ENCODE measurements at places on chromosomes 16 and 17. TPM values are rescaled to one million over a fixed set of nuclear protein-coding genes. Genes with fewer than 3 reads are reported as not detected.

The CES2 gene
- total RNA-seq = 62.7 TPM

The PNMT gene
- 1.2 TPM for total RNA-seq

The ARHGDIG gene
- not detected for total RNA-seq

The PRAC1 gene
- not detected for total RNA-seq

The ZNF319 gene
- total RNA-seq = 20.2 TPM

The MSRB1 gene
- 10.0 TPM for total RNA-seq

The DYNLRB2 gene
- 2.0 TPM for total RNA-seq

DNA sequence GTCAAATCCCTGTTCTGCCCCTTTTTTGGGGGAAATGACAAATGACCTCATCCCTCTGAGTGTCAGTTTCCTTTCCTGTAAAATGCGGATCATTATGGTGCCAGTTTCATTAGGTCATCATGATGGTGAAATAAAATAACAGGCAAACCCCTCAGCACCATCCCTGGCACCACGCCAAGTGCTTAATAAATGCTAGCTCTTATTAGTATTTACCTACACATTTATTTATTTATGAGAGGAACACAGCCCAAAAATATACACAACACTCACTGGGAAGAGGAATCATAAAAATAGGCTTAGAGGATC, 28.6 kb upstream of the GPRC5B start:
- DNase-seq = no peak

DNA sequence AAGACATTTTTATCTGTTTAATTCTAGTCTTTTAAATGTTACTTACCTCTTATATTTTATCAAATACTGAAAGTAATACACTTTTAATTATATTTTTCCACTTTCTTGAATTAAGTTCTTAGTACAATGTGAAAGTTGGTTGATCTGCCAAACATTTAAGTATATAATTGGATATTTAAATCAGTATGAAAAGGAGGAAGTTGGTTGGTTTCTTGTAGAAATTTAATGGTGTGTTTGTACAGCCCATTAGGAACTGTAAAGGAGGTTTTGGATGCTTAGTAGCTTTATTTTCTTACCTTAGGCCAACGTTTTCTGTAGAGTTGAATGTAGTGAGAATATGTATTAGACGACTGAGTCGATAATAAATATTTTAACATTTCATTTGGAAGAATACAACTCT, 5.4 kb downstream of the NFATC3 start:
- DNase-seq = no peak

DNA sequence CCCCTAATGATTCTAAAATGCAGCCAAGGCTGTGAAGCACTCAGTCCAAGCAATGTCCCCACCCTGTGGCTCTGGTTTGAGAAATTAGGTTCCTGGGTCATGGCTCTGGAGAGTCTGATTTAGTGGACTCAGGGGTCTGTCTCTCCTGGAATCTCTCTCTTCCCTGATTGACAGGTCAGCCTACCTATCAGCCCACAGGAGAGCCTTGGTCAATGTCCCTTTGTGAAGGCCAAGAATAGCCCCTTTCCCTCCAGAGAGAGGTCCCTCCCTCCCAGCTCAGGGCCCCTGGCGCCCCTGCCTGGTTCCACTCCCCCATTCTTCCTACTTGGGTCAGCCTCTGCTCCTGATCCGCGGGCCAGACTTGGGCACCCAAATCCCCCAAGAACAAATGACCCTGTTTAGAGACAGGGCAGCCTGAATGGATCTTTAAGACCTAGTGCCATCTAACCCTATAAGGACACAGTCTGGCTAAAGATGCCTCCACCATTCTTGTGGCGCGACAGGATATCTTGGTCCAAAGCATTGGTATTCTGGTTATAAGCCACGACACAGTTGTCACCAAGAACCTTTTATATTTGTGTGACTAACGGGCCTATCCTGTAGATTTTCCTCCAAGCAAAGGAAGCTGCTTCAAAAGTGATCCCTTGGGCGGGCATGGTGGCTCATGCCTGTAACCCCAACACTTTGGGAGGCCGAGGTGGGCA, 38.3 kb upstream of the PRSS54 start:
- no peak for DNase-seq

GRCh38 chr17:42680331-42680808, 1.3 kb downstream of the CCR10 start:
- no peak for DNase-seq

- DNase-seq = no peak
Observed at GRCh38 chr17:30717291-30718098, 107.0 kb downstream of the CRLF3 start.

DNA sequence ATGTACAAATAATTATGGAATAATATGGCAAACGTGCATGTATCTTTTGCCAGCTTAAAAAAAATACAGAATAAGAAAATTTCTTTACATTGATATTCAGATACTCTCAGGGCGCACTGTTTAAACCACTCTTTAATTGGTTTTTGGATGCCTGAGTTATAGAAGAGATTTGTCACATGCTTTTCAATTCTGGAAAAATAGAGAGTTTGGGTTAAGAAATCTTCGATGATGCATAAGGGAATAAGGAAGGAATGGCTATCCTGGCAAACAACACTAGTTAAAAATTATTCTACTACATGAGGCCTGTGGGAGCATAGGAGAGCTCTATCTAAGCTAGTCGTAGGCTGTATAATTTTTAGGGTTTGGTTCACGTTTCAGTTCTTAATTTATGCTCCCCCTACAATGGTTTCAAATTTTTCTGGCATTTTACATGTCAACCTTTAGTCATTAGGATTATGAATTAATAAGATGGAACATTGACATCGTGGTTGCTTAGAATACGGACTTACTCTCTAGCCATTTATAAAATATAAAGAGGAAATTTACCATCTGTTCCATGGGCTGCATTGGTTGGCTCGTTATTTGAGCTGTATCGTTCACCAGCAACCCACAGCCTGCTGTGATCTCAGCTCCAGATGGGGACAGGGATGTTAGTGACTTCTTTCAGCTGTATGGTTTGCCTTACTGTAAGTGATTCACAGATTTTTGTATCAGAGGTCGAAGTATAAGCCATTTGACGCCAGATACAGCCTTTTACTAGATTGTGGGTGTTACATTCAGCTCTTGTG, 15.9 kb downstream of the NARF start:
- no peak for DNase-seq

DNA sequence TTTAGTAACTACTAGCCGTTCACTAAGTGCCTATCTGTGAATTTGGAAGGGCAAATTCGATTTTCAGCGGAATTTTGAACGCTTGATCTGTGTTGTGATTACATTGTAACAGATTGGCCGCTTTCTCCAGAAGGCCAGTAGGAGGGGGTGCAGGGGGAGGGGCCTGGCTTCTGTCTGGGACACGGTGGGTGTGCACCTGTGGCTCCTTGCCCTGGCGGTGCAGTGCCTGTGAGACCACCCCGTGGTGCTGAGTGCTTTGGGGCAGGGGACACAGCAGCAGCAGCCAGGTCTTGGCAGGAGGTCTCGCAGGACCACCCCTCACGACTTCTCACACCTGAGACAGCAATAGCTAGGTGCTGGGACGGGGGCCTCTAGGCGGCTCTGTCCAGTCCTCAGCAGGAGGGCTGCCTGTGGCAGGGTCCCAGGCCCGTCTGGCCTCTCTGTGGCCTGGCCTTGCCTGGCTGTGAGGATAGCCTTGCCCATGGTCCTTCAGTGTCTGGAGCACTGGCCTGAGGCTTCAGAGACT, 1.8 kb downstream of the UBE2I start:
- DNase-seq = no peak

DNA sequence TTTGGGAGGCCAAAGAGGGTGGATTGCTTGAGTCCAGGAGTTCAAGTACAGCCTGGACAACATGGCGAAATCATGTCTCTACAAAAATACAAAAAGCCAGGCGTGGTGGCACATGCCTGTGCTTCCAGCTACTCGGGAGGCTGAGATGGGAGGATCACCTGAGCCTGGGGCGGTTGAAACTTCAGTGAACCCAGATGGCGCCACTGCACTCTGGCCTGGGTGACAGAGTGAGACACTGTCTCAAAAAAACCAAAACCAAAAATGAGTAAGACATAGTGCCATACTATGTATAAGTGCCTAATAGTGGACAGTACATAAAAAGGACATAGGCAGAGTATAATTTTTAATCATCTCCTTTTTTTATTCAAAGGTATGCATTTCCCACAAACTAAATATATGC, 4.0 kb downstream of the CTC1 start:
- DNase-seq = no peak

DNA sequence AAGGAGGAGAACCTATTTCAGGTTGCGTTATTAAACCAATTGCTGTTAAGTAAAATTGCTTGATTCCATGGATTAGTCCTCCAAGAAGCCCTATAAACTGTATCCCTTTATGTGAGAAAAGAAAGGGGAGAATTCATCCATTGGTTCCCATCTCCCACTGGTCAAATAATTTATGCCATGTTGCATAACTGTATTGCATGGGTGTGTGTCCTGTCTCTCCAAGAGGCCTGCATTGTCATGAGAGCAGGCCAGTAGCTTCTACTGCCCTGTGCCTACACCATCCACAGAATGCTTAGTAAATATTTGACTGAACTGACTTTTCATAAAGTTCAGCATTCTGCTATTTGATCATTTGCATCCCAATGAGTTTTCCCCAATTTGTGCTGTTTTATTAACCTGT, 11.7 kb upstream of the TOB1 start:
- DNase-seq = no peak

DNA sequence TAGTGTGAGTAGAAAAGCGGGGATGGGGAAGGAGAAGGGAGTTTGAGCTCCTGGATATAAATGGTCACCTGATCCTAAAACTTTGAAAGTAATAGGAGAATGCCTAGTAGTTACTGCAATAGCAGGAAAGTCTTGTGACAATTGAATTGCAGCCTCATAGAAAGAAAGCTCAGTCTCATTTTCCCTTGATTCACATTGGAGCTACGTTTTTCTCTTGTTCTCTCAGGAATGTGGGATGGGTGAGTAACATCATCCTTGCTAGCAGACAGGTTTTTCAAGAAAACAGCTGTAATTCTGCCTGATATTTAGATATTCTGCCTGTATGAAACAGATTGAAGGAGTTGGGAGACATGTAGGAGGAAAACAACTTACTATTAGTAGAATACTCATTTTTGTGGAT, 25.3 kb downstream of the SF3B3 start:
- no peak for DNase-seq

- no peak for DNase-seq
Observed at GRCh38 chr17:8724451-8724850, 20.2 kb downstream of the CCDC42 start.

DNA sequence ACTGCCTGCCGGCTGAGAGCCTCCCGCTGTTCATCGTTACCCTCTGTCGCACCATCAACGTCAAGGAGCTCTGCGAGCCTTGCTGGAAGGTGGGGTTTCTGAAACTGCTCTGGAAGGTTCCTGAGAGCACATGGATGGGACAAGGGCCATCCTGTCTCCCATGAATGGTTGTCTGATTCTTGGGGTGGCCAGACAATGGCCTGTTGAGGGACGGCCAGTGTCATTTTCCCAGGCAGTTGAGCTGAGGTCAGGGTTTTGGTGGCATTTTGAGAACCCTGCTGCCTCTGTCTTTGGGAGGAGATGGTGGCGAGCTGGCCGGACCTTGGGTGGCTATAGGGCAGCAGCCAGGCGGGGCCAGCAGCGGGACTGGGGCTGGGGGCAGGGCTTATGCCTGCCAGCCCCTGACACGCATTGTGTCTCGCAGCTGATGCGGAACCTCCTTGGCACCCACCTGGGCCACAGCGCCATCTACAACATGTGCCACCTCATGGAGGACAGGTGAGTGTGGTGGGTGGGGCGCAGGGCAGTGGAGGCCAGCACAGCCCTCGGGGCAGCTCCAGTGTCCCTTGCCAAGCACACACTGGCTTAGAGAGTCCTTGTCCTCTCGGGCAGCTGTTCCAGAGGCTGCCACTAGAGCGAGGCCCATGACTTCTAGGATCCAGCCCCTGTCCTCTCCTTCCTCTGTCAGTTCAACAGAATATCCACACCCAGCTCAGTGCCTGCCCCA, 9.1 kb downstream of the TSC2 start:
- DNase-seq = no peak

DNA sequence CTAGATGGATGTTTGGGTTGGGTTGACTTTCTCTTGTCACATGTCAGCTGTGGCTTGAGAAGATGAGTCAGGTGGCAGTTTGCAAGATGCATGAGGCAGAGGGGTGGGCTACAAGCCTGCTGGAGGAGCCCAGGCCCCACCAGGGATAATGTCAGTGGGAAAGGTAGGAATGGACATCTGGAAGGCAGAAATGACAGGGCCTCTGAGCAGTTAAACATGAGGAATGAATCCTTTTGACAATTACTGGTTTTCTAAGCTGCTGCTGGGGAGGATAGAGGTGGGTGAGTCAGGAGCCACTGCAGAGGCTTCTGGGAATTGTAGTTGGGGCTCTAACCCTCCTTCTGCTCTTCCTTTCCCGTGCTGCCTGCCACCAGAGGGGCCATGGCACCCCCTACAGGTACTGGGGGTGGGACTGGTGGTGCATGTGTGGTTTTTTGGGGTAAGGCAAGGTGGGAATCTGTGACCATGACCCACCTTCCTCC, 15.7 kb downstream of the SLC52A1 start:
- DNase-seq = peak; percentile 58

- DNase-seq = no peak
Observed at GRCh38 chr17:60391471-60392041, 377 bp downstream of the USP32 start.

- DNase-seq = no peak
Observed at GRCh38 chr16:57666353-57667047, 1.6 kb upstream of the ADGRG3 start.

- no peak for DNase-seq
Observed at GRCh38 chr16:14302031-14302398, 230.9 kb downstream of the MRTFB start.
